ENCODE measurements at places on chromosomes 4 and X.

- H3K27ac ChIP-seq = no peak overlapping the region
- H3K27me3 ChIP-seq = no peaks in the 10 kb centered on the region
- no peak for DNase-seq
- no peaks in the 10 kb centered on the region for H3K4me1 ChIP-seq
Observed at GRCh38 chr4:122899682-122900081, 22.7 kb downstream of the NUDT6 start.

DNA sequence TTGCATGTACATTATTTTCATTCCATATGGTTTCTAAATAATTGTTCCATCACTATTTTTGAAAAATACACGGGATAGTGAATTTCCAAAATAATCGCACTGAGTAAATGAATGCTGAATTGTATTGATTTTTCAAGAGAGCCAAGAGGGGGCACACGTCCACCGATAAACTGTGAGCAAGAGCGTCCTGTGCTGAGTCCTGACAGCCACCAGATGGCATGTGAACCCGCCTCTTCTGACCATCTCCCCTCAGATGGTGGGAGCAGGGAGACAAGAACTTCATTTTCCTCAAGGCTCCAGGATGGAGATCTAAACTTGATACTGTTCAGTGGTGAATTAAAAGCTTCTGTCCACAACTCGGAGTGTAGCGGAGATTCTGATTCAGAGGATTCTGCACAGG lies 30.6 kb upstream of the IL9R start:
- H3K4me1 ChIP-seq = no peaks in the 10 kb centered on the region
- no peaks in the 10 kb centered on the region for H3K27me3 ChIP-seq
- H3K36me3 ChIP-seq = no peaks in the 10 kb centered on the region
- no peak for DNase-seq
- H3K27ac ChIP-seq = no peak overlapping the region

DNA sequence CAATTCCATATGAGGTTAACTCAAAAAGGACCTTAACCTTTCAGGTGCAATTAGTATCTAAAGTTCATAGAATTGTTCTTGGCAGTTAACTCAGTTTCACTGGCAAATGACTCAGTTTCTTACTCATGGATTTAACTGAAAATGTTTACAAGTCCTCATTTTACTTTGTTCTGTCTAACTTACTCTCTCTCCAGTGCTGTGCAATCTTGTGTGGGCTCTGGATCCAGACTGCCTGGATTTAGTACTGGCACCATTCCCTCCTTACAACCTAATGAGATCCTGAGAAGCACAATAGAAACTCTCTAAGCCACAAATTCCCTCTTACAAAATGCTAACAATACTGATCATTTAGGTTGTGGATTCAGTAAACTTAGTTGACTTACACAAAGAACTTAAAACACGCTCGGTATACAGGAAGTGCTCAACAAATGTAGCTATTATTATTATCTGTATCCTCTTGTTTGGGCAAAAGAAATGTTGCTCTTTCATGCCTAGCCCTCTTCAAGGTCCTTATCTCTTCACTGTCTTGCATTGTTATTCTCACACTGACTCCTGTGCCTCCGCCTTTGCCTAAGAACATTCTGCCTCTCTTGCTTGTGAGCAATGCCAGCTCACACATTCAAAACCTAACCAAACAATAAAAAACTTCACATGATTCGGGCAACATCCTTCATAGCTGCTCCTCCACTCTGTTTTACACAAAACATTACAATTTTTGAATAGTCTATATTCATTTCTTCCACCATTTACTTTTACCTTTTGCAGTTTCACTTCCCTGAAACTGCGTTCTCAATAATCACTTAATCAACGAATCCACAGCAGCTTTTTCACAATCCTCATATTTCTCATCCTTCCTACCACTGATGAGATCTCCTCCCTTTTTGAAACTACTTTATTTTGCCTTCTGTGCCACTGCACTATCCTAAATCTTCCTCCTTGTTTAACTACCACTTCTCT lies 91.8 kb downstream of the PDE5A start:
- H3K4me3 ChIP-seq = no peak overlapping the region
- peaks cover 32% of the 10 kb centered on the region for H3K36me3 ChIP-seq
- H3K27me3 ChIP-seq = no peaks in the 10 kb centered on the region
- DNase-seq = no peak

DNA sequence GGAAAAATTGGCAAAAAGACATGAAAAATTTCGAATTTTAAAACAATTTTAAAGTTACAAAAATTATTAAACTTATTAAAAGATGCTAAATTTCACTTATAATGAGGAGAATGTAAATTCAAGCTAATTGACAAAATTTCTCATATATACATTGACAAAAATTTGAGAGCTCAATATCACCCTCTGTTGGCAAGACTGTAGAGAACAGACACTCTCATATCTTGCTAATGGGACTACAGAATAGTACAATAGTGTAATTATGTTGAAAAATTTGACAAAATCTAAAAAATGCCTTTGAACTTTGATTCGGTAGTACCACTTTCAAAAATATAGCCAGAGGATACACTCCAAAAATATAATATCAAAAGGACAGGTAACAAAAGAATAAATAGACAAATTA lies 29.8 kb downstream of the DCAF8L2 start:
- no peaks in the 10 kb centered on the region for H3K27me3 ChIP-seq
- DNase-seq = peak; percentile 6
- H3K4me3 ChIP-seq = no peak overlapping the region
- H3K4me1 ChIP-seq = no peaks in the 10 kb centered on the region

- H3K4me1 ChIP-seq = no peaks in the 10 kb centered on the region
- DNase-seq = no peak
- H3K27ac ChIP-seq = no peak overlapping the region
- peaks cover 2% of the 10 kb centered on the region for H3K36me3 ChIP-seq
- H3K4me3 ChIP-seq = no peak overlapping the region
Observed at GRCh38 chrX:41604177-41604576, 84.6 kb upstream of the GPR34 start.

DNA sequence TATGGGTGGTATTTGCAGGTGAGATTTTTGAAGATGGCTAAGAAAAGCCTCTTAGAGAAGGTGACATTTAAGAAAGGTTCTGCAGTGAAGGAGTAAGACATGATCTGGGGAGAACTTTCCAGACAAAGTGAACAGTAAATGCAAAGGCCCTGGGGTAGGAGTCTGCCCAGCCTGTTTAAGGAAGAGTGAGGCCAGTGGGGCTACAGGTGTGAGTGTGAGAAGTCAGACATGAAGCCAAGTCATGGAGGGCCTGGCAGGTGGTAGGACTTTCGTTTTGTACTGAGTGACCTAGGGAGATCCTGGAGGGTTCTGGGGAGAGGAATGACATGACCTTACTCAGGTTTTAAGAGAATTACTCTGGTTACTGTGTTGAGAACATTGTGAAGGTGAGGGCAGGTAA lies 21.5 kb downstream of the COQ2 start:
- H3K27me3 ChIP-seq = no peaks in the 10 kb centered on the region
- no peak overlapping the region for H3K4me3 ChIP-seq
- H3K4me1 ChIP-seq = no peaks in the 10 kb centered on the region
- no peak overlapping the region for H3K27ac ChIP-seq

- no peak overlapping the region for H3K27ac ChIP-seq
- H3K4me3 ChIP-seq = no peak overlapping the region
- no peaks in the 10 kb centered on the region for H3K4me1 ChIP-seq
- no peaks in the 10 kb centered on the region for H3K27me3 ChIP-seq
- DNase-seq = no peak
Observed at GRCh38 chr4:120056246-120056645, 10.4 kb downstream of the MAD2L1 start.

- H3K4me3 ChIP-seq = no peak overlapping the region
- H3K4me1 ChIP-seq = no peaks in the 10 kb centered on the region
- no peaks in the 10 kb centered on the region for H3K27me3 ChIP-seq
- H3K36me3 ChIP-seq = peaks cover 14% of the 10 kb centered on the region
Observed at GRCh38 chrX:357693-358471, 28.8 kb downstream of the PPP2R3B start.

DNA sequence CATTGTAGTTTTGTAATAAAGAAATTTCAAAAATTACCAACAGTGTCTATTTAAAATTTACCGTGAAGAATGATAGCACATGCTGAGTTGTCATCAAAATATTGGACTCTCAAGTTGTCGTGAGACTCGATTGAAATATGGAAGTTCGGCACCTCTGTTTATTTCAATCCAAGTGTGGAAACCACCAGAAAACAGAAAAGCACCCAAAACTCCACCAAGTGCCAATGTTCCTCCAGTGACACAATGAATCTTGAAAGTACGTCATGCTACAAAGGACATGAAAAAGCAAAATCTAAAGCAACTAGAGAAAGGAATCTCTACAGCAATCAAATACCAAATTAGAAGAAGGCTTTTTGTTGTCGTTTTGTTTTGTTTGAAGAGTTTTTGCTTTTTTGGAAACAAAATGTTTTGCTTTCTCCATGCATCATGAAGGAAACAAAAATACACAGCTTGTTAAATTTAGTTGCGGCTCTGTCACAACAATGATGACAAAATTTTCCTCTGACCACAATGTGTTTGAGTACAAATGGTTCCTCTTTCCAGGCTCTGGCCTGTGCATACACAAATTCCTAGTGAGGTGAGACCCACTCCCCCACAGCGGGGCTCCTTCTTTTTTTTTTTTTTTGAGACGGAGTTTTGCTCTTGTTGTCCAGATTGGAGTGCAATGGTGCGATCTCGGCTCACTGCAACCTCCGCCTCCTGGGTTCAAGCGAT lies 9.6 kb upstream of the IL13RA1 start:
- no peak for DNase-seq
- H3K4me1 ChIP-seq = no peaks in the 10 kb centered on the region
- no peaks in the 10 kb centered on the region for H3K36me3 ChIP-seq
- H3K4me3 ChIP-seq = no peak overlapping the region
- H3K27me3 ChIP-seq = no peaks in the 10 kb centered on the region

DNA sequence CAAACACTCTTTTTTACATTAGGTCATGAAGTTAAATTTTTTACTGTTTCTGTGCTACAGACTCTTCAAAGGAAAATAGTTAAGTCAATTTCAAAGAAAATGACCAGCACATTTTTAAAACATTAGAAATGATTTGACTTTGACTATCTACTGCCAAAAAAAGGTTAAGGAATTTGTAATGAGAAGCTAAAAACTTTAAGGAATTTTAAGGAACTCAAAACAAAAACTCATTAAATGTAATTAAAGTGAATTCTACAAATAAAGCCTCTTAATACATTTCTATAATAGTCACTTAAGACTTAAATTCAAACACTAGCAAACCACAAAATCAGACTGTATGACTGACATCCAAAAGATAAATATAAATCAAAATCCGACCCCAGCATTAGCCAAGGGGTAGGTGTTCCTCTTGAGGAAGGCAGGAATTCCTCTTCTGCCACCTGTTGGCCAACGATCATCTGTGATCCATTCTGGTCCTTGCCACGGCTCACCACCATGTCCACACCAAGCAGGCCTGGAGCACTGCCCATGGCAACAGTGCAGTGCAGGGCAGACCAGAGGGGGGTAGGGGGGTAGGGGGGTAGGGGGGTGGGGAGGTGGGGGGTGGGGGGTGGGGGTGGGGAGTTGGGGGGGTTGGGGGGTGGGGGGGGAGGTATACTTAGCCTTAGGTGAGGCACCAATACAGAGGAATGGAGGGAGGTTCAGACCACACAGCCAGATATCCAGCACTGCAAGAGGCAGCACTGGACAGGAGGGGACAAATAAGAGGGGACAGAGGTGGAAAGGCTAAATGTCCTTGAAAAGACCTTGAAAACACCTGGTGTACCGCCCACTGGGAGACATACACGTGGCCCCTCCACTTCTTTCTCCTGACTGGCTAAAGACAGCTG lies 287.4 kb downstream of the CHIC1 start:
- H3K27ac ChIP-seq = no peak overlapping the region
- no peaks in the 10 kb centered on the region for H3K4me1 ChIP-seq
- H3K4me3 ChIP-seq = no peak overlapping the region
- H3K27me3 ChIP-seq = no peaks in the 10 kb centered on the region
- peak; percentile 33 for DNase-seq

DNA sequence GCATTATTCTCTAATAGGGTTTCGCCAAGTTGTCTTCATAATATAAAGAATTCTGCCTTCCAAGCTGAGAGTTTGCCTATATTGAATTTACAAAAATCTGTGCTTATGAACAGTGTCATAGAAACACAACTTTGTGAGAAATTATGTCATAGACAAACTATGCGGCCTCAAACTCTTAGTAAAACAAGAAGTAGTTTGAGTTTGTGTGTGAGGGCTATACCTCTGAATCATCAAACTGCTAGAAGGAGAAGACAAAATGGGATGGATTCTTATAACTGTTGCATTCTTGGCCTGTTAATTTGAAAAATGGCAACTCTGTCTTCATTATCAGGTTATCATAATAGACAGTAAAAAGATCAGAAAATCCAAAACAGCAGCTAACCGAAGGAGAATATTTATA lies 46.1 kb upstream of the NAP1L5 start:
- no peak overlapping the region for H3K27ac ChIP-seq
- no peak for DNase-seq
- no peaks in the 10 kb centered on the region for H3K27me3 ChIP-seq
- peaks cover 75% of the 10 kb centered on the region for H3K36me3 ChIP-seq
- no peak overlapping the region for H3K4me3 ChIP-seq

DNA sequence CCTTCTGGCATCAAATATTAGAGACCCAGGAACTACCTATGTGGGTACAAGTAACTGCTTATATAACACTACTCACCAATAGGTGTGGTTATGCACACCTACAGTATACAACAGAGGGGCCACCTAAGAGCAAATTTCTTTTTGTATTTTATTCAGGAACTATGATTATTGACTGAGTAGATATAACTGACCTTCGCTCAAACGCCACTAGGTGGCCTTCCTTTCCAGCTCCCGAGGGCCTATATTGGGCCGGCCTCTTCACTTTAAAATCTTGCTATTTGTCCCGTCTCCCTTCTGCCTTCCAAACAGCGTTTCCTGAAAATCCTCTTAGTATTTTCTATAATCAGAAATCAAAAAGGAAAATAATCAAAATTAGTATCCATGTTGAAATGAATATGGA lies 19.9 kb upstream of the PABPC5 start:
- H3K4me1 ChIP-seq = no peaks in the 10 kb centered on the region
- no peak overlapping the region for H3K27ac ChIP-seq
- H3K36me3 ChIP-seq = no peaks in the 10 kb centered on the region
- no peaks in the 10 kb centered on the region for H3K27me3 ChIP-seq
- no peak for DNase-seq
- H3K4me3 ChIP-seq = no peak overlapping the region

GRCh38 chr4:117771647-117772337 lies 262.5 kb upstream of the NDST3 start:
- H3K36me3 ChIP-seq = no peaks in the 10 kb centered on the region
- H3K4me3 ChIP-seq = no peak overlapping the region
- no peaks in the 10 kb centered on the region for H3K4me1 ChIP-seq

DNA sequence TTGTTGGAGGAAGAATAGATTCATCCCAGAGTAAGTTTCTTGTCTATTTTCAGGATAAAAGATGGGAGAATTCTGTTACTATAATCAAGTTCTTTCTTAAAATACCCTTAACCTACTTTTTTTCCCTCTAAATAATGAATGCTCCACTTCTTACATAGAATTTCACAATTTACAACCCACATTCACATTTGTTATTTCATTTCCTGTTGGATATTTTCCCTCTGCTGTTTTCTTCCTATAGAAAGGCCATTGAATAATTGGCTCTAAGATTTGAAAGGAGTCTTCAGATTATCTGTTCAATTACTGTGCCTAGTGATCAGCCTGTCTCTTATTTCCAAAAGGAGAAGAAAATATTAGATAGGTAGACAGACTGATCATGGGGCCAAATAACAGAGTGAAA lies 79.7 kb downstream of the CPE start:
- no peaks in the 10 kb centered on the region for H3K4me1 ChIP-seq
- H3K4me3 ChIP-seq = no peak overlapping the region
- no peak overlapping the region for H3K27ac ChIP-seq
- H3K27me3 ChIP-seq = no peaks in the 10 kb centered on the region
- no peaks in the 10 kb centered on the region for H3K36me3 ChIP-seq
